ENCODE measurements at places on chromosomes 3 and 15. TPM values are rescaled to one million over a fixed set of nuclear protein-coding genes. Genes with fewer than 3 reads are reported as not detected.
A peak's percentile ranks its signal among the peaks of the same experiment; 100 is the strongest.

The GABRR3 gene
- not detected for total RNA-seq

The IQCB1 gene
- total RNA-seq: 15.9 TPM

The PRC1 gene
- 17.1 TPM for total RNA-seq

The B3GALNT1 gene
- 29.2 TPM for total RNA-seq

DNA sequence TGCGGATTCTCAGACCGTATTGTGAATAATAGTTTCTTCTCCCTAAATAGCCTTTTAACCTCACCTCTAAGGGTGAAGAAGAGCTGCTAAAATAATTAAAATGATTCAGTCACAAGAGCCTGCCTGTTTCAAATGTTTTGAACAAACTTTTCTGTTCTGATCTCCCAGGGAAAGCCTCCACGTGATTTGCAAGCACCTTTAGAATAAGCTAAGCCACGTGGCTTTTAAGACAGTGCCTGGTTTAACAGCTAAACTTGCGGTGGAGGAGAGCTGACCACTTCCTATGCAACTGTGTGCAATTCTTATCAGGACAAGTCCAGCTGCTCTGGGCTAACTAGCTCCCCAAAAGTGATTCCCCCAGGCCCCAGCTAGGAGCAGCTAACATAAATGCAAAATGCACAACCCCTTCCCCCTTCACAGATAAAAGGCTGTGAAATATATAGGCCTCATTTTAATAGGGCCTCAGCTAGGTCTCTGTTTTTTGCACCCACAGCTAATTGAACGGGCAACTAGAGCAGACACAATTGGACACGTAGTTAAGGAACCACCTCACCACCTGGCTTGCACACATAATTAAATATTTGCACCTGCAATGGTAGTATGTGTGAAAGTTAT, 401.2 kb upstream of the NR2F2 start:
- DNase-seq: no peak

DNA sequence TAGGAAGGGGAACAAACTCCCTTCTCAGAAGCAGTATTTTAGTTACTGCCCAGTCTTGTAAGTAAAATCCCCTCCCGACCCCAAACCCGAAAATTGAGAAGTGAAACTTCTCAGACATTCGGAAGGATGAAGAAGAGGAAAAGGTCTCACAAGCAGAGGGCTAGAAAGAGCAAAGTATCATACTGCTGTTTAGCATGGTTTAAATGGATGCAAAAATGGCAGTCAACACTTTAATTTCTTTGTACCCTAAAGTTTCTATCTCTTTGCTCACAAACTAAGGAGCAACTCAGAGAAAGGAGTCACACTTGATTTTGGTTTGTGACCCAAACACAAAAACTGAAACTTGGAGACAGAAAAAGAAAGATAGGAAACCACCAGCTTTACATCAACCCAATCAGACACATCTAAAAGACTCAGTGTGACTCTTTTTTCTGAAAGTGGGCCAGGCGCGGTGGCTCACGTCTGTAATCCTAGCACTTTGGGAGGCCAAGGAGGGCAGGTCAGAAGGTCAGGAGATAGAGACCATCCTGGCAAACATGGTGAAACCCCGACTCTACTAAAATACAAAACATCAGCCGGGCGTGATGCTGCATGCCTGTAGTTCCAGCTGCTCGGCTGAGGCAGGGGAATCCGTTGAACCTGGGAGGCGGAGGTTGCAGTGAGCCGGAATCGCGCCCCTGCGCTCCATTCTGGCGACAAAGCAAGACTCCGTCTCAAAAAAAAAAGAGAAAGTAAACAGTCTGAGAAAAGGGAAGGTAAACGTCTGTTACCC, 63.2 kb upstream of the ATP11B start:
- DNase-seq: no peak

- no peak for DNase-seq
Observed at GRCh38 chr3:119774444-119774843, 7.5 kb upstream of the NR1I2 start.

DNA sequence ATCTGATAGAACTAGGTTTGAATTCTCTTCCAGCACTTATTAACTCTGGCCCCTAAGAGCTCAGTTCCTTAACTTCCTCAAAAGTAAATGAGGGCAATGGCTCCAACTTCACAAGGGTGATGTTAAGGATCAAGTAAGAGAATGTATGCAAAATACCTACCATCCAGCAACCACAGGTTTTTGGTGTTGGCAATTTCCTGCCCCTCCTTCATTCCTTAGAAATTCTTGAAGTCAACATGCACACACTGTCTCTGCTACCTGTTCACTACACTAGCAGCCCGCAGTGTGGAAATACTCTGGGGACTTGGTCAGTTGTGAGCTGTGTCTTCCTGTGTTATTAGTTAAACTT, 5.0 kb downstream of the ZBED2 start:
- no peak for DNase-seq

DNA sequence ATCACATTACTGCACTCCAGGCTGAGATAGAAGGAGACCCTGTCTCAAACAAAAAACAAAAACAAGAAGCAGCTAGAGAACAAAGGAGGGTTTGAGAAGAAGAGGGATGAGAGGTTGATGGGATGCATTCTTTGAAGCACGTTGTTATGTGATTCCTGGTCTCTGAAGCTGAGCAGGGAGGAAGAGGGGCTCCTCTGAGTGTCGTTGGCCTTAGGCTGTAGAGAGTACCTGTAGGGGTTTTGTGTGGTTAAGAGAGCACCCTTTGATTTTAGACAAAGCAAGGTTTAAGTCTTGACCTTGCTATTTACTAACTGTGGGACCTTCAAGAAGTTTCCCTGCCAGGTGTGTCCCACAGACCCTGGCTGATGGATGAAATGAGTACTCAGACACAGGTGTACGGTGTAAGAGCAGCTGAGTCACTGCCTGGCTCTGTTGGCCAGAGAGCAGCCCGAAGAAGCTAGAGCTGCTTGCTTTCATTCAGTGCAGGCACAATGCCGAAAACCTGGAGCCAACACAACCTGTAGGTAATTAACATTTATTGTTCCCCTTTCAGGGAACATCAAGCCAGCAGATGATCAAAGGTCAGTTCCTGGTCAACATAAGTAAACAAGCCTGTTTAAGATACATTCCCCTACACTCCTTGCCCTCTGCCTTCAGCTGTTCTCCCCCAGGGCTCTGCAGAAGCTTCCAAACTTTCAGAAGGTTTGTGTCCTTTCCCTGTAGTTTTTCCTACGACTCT, 67.2 kb downstream of the LRRK1 start:
- no peak for DNase-seq

- DNase-seq: no peak
Observed at GRCh38 chr15:97893967-97894366, 66.5 kb upstream of the ARRDC4 start.

- DNase-seq: peak; percentile 90
Observed at GRCh38 chr15:92869263-92869940, 30.7 kb upstream of the CHD2 start.

GRCh38 chr3:189305412-189305811, 133.6 kb downstream of the TPRG1 start:
- DNase-seq: peak; percentile 3

GRCh38 chr3:32859604-32860237, 41.9 kb downstream of the TRIM71 start:
- no peak for DNase-seq

GRCh38 chr15:82613747-82614146, 33.4 kb downstream of the CPEB1 start:
- no peak for DNase-seq

- no peak for DNase-seq
Observed at GRCh38 chr15:96330064-96330449, 443 bp upstream of the NR2F2 start.

DNA sequence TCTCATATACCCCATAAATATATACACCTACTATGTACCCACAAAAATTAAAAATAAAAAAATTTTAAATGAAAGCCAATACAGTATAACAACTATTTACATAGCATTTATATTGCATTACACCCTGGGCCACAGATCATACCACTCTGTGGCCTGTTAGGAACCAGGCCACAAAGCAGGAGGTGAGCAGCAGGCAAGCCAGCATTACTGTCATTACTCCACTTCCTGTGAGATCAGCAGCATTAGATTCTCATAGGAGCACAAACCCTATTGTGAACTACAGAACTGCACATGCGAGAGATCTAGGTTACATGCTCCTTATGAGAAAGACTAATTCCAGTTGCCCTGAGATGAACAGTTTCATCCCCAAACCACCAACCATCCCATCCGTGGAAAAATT, 17.4 kb downstream of the FILIP1L start:
- DNase-seq: no peak

- DNase-seq: no peak
Observed at GRCh38 chr15:35107122-35107521, 22.0 kb upstream of the NANOGP8 start.

DNA sequence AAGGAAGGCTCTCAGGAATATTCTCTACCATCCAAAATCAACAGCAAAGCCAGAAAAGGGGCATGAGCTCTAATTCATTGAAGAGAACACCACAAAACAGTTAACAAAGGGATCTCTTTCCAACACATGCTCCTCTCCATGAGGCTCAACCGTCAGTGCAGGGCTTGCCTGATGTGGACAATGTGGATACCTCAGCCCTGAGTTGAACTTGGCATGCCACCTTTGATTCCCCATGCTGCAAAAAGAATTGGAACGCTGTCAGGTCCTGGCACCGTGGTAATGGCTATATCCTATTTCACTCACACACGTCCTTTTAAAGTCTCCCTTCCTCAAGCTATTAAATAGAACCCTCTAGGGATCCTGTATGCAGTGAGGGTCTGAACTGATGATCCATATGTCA, 30.7 kb upstream of the IP6K2 start:
- DNase-seq: no peak

All from osteoblast (primary cell).